ENCODE measurements at places on chromosomes 3 and 15.

DNA sequence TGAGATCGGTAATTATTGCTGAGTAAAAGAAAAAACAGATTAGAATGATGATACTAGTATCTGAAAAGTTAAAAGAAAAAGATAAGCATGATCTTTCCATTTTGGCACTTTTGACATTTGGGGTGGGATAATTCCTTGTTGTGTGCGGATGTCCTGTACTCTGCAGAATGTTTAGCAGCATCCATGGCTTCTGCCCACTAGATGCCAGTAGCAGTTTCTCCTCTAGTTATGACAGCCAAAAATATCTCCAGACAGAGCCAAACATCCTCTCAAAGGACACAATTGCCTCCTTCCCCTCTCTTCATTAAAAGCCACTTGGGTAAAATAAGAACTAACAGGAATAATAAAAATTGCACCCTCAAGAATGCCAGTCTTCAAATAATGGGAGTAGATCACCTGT lies 468.8 kb upstream of the GRM7 start:
- DNase-seq: no peak

- DNase-seq: no peak
These were observed 21.0 kb upstream of the FGD5 start for GRCh38 chr3:14797731-14798130.

- no peak for DNase-seq
These were observed 274.3 kb upstream of the TRIM42 start for GRCh38 chr3:140403608-140404007.

DNA sequence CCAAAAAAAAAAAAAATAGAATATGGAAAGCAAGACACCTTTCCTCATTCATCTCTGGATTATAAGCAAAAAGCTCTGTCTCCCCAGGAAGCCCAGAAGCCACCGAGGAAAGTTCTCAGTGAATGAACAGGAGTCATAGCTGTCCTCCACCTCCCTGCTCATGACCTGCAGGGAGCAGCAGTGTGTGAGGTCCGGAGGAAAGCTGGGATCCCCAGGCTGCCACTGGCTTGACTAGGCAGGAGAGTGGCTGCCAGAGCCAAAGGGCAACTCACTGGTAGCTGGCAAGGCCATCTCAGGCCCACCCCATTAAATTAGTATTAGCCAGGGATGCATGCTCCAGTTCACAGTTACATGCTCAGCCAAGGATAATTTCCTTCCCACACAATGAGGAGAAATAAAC lies 191.6 kb upstream of the STT3B start:
- DNase-seq: no peak

- DNase-seq: no peak
These were observed 81.2 kb downstream of the SCAPER start for GRCh38 chr15:76823890-76824289.

DNA sequence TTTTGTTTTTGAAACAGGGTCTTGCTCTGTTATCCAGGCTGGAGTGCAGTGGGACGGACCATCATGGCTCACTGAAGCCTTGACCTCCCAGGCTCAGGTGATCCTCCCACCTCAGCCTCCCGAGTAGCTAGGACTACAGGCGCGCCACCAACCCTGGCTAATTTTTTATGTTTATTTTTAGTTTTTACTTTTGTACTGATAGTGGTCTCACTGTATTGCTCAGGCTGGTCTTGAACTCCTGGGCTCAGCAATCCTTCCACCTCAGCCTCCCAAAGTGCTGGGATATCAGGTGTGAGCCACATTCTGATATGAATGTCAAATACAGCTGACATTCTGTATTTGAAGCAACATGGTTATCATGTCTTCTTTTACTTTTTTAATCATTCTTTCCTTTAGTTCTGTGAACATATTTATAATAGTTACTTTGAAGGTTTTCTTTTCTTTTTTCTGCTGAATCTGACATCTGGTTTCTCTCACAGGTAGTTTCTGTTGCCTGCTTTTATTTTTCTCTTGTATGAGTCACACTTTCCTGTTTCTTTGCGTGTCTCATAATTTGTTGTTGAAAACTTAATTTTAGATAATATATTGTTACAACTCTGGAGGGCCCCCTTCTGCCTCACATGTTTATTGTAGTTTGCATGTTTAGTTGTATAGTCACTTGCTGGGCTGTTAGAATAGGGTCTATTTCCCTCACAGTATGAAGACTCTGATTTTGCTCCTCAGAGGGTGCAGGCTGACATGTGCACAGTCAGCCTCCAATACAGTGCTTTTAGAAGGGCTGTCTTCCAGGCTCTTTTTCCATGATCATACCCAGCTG lies 8.4 kb upstream of the CNTN4 start:
- no peak for DNase-seq

DNA sequence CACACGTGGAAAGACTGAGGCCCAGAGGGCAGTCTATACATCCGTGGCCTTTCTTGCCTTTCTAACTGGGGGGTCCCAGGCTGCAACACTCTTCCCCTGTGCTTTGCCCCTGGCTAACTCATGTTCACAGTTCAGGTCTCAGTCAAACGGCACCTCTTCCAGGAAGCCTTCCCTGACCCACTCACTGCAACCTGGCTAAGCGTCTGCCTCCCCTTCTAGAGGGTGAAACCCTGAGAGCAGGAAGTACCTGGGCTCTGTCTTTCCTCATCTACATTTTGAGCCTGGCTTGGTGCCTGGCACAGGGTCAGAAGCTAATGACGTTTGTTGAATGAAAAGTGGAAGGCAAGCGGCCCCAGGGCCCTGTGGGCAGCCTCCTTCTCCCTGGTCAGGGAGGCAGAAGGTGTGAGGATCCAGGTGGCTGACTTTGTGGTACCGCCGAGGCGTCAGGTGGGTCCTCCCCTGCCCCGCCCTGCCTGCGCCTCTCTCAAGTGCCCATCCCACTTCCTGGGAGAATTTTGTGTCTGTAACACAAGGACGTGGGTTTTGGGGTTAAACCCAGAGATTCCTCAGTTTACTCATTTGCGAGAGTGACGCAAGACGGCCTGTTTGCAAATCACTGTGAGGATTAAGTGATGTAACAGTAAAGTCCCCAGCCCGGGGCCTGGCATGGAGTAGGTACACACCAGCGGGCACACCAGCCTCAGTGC lies 32.1 kb downstream of the DNASE1L3 start:
- DNase-seq: no peak

DNA sequence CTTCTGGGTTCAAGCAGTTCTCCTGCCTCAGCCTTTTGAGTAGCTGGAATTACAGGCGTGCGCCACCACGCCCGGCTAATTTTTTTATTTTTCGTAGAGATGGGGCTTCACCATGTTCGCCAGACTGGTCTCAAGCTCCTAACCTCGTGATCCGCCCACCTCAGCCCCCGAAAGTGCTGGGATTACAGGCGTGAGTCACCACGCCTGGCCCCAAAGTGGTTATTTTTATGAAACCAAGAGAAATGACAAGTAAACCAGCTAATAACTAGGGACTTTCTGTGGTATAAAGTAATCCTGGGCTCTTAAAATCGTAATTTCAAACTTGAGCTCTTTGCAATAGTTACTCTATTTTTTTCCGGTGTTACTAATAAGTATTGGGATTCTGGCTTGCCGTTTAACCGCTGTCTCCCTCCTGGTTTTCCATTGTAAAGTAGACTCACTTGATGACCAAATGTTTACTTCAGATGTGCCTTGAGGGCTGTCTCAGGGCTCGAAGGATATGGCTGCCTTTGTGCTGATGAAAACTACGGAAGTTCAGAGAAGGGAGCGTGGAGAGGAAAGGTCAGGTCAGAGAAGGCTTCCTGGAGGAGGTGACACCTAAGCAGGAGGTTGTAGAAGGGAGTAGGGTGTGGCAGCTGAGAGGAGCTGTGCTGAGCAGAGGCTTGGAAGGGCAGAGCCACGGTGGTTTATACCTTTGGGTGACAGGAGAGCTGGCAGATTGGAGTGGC lies 4.2 kb downstream of the ZSCAN2 start:
- no peak for DNase-seq

- DNase-seq: no peak
These were observed 10.4 kb downstream of the NR2F2 start for GRCh38 chr15:96340598-96341512.

DNA sequence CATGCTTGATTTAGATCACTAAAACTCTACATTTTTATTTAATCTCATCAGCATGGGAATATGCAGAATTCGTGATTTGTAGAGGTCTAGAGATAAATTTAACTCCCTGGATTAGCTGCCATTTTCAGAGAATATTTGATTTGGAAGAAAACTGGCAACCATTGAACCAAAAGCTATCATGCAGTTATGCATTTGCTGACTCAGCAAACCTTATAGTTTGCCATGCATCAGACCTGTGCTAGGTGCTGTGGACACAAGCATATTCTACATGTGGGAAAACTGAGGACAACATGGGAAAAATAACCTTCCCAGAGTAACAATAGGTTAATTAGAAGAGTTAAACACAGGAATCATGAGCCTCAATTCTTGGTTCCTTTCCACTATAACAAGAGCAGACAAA lies 54.7 kb upstream of the TP63 start:
- no peak for DNase-seq

DNA sequence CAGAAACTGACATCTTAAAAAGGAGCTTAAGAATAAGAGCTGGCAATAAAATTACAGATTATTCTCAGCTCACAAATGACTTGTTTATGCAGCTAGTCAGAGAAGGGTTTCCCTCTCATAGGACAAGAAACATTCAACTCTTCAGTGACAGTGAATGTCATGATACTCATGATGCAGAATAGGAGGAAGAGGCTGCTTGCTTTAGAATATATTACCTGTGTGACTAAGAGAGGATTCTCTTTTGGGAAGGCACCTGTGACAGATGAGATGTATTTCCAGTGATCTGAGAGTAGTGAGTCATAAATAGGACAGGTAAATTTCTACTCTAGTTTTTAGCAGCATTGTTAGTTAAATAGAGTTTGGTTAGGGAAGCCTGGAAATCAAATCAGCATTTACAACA lies 39.9 kb downstream of the RASA2 start:
- DNase-seq: no peak

DNA sequence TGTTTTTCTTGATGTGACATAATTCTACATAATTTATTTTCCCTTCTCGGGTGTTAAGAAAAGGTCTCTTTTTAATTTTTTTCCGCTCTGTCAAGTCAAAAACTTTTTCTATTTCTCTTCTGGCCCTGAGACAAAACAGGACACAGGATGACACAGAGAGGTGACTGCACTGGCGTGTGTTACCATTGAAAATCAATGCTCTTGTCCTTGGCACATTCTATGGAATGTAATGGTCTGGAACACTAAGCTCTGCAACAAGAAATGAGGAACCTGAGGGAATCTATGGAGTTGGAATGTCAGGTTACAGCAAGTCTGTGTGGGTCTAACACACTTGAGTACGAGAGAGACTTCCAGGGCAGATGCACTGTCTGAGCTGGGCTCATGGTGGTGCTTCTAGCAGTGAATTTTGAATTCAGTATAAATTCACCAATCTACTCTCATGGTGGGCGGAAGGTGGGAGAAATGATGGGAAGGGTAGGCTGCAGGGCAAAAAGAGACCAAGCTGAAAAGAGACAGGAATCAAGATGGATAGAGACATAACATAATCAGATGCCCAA lies 508.3 kb downstream of the TUSC7 start:
- no peak for DNase-seq

- no peak for DNase-seq
These were observed 129.8 kb downstream of the DLG1 start for GRCh38 chr3:197168606-197169005.

- DNase-seq: no peak
These were observed 5.5 kb downstream of the DIS3L start for GRCh38 chr15:66298803-66299251.

DNA sequence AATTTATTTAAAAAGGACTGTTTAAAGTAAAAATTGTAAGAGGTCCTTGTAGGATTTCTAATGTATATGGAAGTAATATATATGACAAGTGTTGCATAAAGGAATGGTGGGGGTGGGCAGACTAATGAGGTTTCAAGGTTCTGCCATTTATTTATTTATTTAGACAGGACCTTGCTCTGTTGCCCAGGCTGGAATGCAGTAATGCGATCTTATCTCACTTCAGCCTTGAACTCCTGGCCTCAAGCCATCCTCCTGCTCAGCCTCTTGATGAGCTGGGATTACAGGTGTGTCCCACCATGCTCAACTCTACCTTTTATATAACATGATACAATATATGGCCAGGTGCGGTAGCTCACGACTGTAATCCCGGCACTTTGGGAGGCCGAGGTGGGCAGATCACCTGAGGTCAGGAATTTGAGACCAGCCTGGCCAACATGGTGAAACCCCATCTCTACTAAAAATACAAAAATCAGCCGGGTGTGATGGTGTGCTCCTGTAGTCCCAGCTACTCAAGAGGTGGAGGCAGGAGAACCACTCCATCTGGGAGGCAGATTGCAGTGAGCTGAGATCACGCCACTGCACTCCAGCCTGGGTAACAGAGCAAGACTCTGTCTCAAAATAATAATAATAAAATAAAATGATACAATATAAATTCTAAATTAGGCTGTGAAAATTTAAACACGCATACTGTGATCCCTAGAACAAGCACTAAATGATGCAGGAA lies 33.8 kb upstream of the IGF2BP2 start:
- no peak for DNase-seq

GRCh38 chr15:30921106-30921505 lies 17.4 kb downstream of the FAN1 start:
- DNase-seq: no peak

GRCh38 chr3:23232854-23233253 lies 29.7 kb downstream of the UBE2E2 start:
- no peak for DNase-seq

DNA sequence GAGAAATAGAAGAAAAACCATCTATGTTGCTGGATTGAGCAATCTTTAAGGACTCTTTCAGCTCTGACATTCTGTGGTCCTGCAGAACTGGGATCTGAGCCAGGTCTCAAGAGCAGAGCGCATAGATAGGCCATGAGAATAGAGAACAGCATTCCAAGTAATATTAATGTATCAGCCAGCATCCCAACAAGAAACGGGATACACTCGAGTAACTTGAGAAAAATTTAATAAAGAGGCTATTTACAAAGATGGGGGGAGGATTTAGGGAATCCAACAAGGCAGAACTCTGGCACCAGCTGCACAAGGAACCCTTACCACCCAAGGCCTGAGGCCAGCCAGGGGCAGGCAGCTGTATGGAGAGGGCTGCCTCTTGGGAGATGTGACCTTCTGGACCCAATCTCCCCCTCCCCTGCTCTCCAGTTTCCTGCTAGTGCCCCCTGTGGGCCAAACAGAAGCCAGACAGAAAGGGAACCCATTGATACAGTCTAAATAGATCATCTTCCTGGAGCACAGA lies 8.2 kb downstream of the TMOD2 start:
- no peak for DNase-seq

DNA sequence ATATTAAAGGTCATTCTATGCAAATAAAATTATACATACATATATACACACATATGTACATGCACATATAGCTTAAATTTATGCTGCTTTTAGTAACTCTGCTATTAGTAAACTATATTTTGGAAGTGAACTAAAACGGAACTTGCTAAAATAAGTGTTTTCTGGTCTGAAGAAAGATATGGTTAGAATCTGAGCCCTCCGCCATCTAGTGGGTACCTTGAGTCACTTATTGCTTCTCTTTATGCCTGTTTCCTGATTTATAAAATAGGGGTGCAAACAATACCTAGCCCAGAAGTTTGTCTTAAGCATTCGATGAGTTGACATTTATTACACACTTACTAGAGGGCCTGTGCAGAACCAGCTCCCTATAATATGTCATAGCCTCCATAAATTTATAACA lies 255.7 kb downstream of the CNTN6 start:
- no peak for DNase-seq
